ENCODE measurements at places on chromosomes 5 and 9.
A peak's percentile ranks its signal among the peaks of the same experiment; 100 is the strongest.

GRCh38 chr9:135344915-135345500, 134.6 kb upstream of the PPP1R26 start:
- DNase-seq: no peak

DNA sequence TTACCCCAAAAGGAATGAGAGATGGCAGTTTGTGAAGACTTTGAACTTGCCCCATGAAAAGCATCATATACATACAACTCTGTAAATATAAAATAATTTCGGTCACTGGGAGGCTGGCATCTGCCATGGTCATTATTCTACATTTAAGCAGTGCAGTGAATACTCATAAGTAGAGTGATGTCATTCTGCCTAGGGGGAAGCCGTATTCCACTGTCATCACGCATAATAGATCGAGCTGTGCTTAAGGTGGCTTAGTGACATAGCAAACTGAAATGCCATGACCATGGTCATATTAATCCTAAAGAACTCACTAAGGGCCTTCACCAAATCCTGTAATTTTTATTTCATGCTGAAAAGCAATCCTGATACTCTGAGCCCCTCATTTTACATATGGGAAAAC, 42.4 kb upstream of the NR4A3 start:
- DNase-seq: no peak

DNA sequence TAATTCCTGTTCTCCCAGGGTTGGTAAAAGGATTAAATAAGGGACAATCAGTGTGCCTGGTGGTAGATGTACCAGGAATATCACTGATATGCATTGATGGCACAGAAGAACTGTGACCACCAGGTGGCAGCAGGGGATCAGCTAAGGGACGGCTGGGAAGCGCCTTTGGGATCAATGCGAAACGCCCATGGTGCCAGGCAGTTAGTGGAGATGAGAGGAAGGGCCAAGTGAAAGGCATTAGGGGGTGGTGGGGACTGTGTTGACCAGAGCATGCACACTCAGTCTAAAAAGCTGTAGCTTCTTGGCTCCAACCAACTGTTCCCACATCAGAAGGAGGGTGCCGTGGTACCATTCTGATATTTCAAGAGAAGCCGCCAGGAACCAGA, 55.6 kb downstream of the ARHGEF37 start:
- DNase-seq: peak; percentile 73

GRCh38 chr9:5870691-5871090, 20.0 kb upstream of the MLANA start:
- peak; percentile 14 for DNase-seq

DNA sequence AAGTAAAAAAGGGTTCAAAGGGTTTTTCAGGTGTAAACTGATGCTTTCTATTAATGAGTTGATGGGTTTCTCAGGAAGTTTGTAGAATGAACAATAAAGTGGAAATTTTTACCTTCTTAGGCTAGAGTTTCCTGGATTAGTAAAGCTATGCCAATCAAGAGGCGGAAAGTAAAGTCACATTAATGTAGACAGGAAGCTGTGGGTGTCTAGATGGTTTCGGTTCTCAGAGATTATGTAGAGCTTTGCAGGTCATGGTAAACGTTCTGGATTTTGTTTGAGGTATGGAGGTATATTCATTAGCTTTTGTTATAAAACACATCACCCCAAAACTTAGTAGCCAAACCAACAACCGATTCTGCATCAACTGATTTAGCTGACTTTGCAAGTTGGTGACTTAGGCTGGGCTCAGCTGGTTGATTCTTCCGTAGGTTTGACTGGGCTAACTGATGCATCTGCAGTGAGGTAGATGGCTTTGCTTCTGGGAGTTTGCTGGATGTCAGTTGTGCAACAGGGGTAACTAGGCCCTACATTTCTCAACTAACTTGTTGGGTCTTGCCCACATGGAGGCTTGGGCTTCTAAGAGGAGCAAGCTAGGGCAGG, 273.8 kb downstream of the MSX2 start:
- DNase-seq: no peak

- DNase-seq: no peak
These were observed 2.2 kb downstream of the NSMF start for GRCh38 chr9:137456864-137457405.

Data from NCI-H2029 (cell line).